Umbilical cord (tissue), 2 donors: ENCODE measurements at places on chromosomes 1 and 21. TPM values are rescaled to one million over a fixed set of nuclear protein-coding genes. Genes with fewer than 3 reads are reported as not detected.

- peak; percentile 22 for DNase-seq
Measured at GRCh38 chr1:160007577-160008200, 24.1 kb downstream of the PIGM start.

- DNase-seq, result no peak
Measured at GRCh38 chr1:26921126-26921539, 410 bp upstream of the NUDC start.

- DNase-seq, result no peak
Measured at GRCh38 chr1:159600894-159601293, 13.3 kb downstream of the APCS start.

GRCh38 chr1:155968670-155969069 lies 9.7 kb downstream of the ARHGEF2 start:
- no peak for DNase-seq

DNA sequence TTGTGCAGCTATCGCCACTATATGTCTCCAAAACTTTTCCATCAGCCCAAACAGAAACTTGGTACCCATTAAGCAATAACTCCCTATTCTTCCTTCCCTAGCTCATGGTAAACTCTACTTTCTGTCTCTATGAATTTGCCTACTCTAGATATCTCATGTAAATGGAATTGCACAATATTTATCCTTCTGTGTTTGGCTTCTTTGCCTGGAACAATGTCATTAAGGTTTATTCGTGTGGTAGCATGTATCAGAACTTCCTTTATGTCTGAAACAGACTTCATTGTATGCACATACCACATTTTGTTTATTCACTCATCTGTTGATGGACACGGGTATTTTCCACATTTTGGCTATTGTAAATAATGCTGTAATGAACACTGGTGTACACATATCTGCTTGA lies 40.7 kb upstream of the CD34 start:
- DNase-seq, result no peak

GRCh38 chr21:42925114-42925926 lies at the start of gene ERVH48-1:
TSS of gene ERVH48-1 (minus strand) at chr21:42925630. CDS start at chr21:42919006, 6,624 bp downstream.
- DNase-seq, result peak; percentile 34

- peak; percentile 8 for DNase-seq
Measured at GRCh38 chr1:147246910-147247655, 4.6 kb downstream of the CHD1L start.

The S100A5 gene
- total RNA-seq, result not detected

The ABCA4 gene
- total RNA-seq, result 0.48 TPM

The CREB3L4 gene
- total RNA-seq, result 5.8 TPM

The C1orf226 gene
- 1.7 TPM for total RNA-seq

The CDK18 gene
- 11.6 TPM for total RNA-seq
